ENCODE measurements at places on chromosomes 2 and 18.
A peak's percentile ranks its signal among the peaks of the same experiment; 100 is the strongest.

- no peak for DNase-seq
Observed at GRCh38 chr2:72185206-72185605, 37.5 kb upstream of the CYP26B1 start.

- no peak for DNase-seq
Observed at GRCh38 chr2:162926501-162926900, 87.9 kb upstream of the KCNH7 start.

DNA sequence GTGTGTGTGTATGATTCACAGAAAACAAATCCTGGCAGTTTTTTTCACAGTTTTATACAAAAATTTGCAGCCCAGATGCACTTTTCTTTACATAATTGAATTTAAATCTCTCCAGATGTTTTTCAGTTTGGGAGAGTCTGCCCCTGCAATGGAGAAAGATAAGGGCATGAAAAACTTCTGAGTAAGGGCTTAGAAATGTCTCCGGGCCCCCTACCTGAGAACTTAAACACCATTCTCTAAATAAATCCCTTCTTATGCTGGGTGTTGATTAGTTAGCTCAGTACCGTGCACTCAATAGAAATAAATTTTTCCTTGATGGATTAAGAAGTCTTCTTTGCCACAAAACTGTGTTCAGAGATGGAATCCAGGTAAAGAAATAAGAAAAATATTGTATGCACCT is 64.5 kb downstream of the DPP4 start:
- DNase-seq = no peak

- DNase-seq = no peak
Observed at GRCh38 chr2:133266926-133267590, 301.2 kb downstream of the NCKAP5 start.

DNA sequence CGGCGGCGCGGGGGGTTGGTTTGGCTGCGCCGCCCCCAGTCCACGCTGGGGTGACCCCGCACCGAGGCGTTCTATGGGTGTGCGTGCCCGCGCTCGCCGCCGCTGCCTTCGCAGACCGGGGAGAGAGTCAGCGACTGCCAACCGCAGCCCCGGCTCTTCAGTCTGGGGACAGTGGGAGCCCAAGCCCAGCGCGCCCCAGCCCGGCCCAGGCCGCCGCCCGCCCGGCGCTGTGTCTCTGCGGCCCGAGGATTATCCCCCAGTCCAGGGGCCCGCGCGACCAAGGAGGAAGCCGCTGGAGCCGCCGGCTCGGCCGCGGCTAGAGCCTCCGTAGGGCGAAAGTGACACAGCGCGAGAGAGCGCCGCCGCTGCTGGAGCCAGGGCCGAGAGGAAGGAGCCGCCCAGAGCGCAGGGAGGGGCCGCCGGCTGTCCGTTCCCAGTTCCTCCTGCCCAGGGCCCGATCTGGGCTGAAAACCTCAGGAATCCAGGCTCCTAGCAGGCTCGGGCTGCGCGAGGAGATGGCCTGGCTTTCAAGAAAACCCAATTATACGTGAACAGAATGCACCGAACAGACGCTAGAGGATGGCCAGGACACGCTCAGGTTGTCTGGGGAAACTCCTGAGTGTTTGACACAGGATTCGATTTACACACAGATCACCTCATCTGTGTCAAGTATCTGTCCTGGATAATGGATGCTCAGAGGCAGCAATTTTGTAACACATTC is 2.4 kb downstream of the CTIF start:
- DNase-seq = peak; percentile 78

- DNase-seq = no peak
Observed at GRCh38 chr2:200655918-200656580, 70.2 kb downstream of the AOX1 start.

DNA sequence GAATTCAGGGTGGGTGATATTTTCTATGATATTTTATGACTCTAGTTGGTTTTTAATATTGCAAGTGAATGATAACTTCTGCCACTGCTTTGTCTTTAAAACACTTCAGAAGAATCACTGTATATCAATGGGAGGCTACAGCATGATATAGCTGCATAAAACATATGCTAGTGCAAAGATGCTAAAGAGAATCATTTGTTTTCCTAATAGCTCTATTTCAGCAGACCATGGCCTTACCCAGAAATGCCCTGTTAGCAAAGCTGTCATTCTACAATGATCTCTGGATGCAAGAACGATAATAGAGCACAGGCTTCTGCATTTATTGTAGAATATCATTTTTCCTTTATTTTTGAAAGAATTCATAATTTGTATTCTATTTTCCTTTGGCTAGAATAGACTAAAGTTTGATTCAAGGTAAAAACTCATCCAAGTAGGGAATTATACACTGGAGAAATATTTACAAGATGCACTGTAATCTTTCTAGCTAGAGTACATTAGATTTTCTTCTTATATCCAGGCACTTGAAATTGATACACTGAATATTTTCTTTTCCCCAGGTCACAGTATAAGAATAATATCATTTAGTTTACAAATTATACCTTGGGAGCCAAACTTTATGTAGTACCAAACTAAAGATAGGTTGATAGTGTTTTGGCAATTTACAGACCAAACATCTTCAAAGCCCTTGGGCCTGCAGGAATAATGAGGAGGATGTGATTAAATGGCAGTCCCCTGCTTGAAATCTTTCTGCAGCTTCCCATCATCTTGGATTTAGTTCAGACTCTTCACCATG is 252.6 kb upstream of the LINC00305 start:
- DNase-seq = no peak

GRCh38 chr18:7750095-7750663 is 183.1 kb downstream of the PTPRM start:
- DNase-seq = no peak

- no peak for DNase-seq
Observed at GRCh38 chr2:66853585-66853984, 418.7 kb downstream of the MEIS1 start.

GRCh38 chr2:107108556-107108955 is 222.6 kb upstream of the ST6GAL2 start:
- DNase-seq = no peak

GRCh38 chr2:150062416-150062815 is 425.1 kb downstream of the RND3 start:
- DNase-seq = no peak

GRCh38 chr18:46771141-46771540 is 14.3 kb upstream of the ST8SIA5 start:
- DNase-seq = no peak

GRCh38 chr2:139365189-139365588 is 585.0 kb upstream of the NXPH2 start:
- no peak for DNase-seq

DNA sequence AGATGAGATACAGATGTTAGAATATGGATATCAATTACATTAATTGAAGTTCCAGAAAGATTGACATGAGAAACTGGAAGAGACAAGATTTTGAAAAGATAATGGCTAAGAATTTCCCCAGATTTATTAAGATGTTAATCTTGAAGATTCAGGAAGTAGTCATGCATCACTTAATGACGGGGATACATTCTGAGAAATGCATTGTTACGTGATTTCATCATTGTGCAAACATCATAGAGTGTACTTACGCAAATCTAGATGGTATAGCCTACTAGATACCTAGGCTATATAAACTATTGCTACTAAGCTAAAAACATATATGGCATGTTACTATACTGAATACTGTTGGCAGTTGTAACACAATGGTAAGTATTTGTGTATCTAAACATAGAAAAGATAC is 6.8 kb upstream of the CHMP3 start:
- no peak for DNase-seq

GRCh38 chr2:183490489-183490888 is 366.2 kb downstream of the NUP35 start:
- no peak for DNase-seq

GRCh38 chr2:23486684-23487075 is 101.7 kb downstream of the KLHL29 start:
- peak; percentile 73 for DNase-seq

GRCh38 chr2:26848336-26849055 is 564 bp downstream of the DPYSL5 start:
- no peak for DNase-seq

DNA sequence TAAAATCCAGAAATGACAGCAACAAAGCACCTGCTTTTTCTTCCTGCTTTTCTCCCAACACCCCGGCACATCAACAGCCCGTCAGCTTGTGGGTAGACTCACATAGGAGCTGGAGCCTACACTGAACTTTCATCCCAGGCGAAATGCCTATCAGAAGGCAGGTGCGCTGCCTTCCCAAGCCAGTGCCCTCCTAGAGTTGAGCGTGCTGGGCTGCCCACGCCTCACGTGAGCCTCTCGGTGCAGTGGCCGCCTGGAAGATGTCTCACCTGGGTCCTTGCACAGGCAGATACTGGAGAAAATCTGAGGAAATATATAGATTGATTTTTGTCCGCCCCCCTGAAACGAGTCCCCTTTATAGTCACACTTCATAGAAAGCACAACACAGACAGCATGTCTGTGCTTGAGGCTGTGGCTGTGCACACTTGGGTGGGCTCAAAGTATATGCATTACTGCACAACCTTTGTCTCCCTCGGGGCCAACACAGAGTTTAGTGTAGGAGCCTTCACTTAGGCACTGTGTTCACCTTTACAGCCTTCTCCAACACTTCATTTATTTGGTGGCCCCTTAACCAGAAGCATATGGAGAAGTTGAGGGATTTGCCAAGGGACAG is 112.5 kb downstream of the SMAD7 start:
- DNase-seq = no peak

DNA sequence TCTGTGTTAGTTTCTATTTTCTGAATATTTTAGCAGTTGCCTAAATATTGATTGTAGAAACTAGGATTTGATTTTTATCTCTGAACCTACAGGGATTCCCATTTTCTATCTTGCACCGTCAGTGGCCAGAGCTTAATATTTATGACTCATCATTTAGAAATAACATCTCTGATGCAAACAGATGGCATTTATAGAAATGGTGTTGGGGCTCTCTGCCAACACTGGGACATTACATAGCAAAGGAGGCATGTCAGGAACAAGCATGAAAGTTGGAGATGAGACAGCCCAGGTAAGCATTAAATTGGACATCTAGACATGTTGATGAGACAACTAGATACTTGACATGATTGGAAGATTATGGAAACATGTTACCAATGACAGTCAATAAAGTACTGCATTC is 165.3 kb upstream of the SYT4 start:
- no peak for DNase-seq

GRCh38 chr2:66995636-66996035 is 401.5 kb upstream of the ETAA1 start:
- no peak for DNase-seq

DNA sequence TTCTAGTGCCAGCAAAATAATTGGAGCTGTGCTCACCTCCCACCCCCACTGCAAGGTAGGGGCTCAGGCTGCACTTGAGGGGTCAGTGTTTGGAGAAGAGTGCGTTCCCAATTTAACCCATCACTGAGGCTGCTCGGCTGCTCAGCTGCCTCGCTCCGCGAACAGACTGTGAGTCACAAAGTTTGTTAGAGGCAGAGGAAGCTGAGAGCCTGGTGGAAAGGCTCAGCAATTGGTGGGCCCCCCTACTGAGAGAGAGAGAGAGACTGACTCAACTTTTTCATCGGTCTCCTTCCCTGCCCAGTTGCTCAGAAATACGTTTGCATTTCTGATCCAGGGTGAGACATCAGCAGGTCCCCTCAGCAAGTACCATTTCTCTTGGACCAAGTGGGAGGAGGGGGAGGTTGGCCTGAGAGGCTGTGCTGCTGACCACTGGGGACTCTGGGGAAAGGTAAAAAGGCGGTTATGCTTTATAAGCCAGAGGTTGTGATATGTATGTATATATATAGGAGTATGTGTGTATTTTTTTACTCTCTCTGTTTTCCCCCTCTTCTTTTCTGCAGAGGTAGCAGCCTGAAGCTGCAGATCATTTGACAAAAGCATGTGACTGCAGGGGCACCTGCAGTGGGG is 1.5 kb downstream of the EFR3B start:
- DNase-seq = no peak

- DNase-seq = no peak
Observed at GRCh38 chr2:177245010-177245422, 19.5 kb downstream of the NFE2L2 start.

DNA sequence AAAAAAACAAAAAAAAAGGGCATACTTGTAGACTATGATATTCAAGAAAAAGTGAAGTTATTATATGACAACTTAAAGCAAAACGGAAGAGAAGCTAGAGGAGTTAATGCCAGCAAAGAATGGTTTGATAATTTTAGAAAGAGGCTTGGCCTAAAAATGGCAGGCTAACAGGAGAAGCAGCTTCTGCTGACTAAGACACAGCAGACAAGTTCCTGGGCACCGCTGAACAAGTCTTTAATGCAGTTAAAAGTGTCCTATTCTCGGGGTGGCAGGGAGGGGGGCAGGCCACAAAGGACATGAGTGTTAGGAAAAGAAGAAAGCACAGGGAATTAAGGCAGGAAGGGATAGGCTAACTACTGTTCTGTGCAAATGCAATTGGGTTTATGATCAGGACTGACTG is 50.3 kb upstream of the GAREM2 start:
- no peak for DNase-seq

- DNase-seq = peak; percentile 15
Observed at GRCh38 chr2:190466819-190467446, 58.8 kb downstream of the MFSD6 start.

DNA sequence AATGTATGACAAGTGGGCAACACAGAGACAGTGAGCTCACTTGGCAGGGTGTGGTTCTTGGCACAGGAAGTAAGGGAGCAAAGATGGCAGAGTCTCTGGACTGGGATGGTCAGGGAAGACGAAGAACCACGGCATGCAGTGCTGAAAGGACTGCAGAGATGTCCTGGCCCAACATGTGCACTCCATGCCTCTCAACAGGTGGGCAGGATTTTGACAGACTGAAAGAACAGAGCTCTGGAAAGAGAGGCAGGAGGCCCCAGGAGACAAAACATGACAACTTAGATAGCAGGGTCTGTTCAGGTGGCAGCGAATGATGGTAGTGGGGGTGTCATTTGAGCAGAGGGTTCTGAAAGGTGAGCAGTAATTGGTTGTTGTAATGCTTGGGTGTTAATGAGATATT is 180.3 kb downstream of the FHOD3 start:
- DNase-seq = no peak

DNA sequence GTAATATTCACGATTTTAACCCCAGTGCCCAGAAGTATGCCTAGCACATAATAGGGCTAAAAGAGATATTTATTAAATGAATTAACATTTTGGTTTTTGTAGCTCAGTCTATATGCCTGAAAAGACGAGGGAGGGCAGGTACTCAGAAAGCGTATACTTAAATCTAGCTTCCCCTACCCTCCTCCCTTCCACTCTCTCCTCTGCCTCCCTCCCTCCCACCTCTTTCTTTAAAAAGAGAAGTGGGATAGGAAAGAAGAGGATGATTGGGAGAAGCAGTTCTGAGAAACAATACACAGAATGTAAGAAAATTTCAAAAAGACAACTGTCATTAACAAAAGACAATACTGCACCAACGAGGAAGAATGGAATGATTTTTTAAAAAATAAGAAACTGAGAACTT is 39.8 kb downstream of the CHMP3 start:
- no peak for DNase-seq

GRCh38 chr2:8538531-8538930 is 143.3 kb upstream of the ID2 start:
- DNase-seq = no peak
